ENCODE measurements at places on chromosomes 7 and 10.
A peak's percentile ranks its signal among the peaks of the same experiment; 100 is the strongest.

DNA sequence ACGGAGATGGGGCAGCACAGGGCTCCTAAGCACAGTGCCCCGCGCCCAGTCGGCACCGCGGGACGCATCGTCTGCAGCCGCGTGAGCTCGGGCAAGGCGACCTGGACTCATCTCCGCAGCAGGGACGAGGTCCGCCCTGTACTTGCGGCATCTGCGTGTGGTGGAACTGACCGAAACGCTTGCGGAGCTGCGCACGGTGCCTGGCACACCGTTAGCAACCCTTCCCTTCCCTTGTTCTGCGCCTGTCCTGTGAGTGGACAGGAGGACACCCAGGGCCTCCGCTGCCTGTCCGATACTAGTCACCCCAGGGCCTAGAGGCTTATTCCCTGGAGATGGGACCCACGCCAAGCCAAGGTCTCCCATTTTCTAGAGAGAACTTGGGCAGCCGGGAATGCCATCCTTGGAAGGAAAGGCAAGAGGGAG lies 98.5 kb downstream of the WDR11 start:
- DNase-seq = no peak

GRCh38 chr10:8499312-8499711 lies 444.8 kb downstream of the GATA3 start:
- no peak for DNase-seq

DNA sequence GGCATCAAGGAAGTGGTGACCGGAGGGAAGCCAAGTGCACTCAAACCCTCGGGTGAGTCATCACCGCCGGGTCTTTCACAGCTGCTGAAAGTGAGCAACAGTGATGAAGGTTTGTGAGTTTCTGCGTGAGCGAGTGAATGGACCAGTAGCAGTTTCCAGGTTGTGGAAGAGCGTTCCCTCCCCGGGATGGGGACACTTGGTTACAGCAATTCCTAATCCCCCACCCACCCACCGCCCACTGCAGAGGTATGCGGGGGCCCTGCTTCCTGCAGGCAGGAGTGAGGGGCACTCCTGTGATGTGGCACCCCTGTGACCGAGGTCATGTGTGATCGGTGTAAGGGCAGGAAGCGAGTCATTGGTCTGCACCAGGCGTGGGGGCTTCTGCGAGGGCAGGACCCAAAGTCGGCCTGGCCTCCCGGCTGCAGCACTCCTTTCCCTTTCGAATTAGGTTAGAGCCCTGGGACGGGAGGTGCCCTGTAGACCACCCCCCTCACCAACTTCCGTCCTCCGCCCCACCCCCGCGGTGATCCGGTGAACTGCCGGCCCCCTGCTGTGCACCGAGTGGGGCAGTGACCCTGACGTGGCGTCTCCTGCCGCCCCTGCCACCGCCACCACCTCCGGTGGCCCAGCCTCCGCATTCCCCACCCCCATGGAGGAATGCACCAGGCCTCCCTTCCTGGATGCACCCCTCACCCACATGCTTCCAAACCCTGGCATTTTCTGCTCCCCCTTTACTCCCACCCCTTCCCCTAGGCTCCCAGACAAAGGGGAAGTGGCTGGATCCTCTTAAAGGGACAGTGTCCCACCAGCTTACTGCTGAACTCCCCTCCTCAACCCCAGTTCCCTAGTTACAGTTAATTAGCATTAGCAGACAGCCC lies 10.9 kb downstream of the LIMK1 start:
- peak; percentile 74 for DNase-seq

- no peak for DNase-seq
Observed at GRCh38 chr7:11713352-11713751, 118.6 kb downstream of the THSD7A start.

DNA sequence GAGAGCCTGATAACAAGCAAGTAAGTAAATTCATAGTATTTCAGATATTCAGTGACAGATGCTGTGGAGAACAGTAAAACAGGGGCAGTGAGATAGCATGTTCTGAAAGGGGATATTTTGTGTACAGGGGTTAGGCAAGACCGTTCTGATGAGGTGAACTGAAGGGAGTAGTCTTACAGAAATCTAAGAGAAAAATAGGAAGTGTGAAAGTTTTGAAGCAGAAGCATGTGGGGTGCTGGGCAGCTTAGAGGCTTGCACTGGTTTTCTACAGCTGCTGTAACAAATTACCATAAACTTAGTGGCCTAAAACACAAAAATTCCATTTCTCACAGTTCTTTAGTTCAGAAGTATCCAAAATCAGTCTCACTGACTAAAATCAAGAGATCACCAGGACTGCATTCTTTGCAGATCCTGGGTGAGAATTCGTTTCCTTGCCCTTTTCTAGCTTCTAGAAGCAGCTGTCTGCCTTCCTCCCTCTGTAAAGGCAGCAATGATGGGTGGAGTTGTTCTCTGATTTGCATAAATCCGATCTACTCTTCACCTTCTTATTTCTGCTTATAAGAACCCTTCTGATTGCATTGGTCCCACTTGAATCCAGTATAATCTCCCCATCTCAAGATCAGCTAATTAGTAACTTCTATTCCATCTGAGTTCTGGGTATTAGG lies 7.5 kb upstream of the KLF14 start:
- DNase-seq = no peak

DNA sequence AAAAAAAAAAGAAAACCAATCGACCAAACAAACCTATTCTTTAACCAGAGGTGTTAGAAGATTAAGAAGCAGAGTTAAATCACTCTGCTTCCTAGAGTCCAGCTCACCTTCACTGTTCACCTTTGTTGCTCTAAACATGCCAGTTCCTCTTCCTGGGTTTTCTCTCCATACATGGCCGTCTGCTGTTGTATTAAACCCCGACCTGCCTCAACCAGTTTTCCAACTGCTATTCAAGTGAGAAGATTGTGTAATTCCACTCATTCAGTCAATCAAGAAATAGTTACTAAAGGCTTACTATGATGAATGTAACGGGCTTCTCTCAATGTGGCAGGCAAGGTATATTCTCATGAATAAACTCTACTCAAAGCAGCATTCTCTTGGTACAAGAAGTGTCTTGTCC lies 8.8 kb downstream of the AASS start:
- no peak for DNase-seq

DNA sequence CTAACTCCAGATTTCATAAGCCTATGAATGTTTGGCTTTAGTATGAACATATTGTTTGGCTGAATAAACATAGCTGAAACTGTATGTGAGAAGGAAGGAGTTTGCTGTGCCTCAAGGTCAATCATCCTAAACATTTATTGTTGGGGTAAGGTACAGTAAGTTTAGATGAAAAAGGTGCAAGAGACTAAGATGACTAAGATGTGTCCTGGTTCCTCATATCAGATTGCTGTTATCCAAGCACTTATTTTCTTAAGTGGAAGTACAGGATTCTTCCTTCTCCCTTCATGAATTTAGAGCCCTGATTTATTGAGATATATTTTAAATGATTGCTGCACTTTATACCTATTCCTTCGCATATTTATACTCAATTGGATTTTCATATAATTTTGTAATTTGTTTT lies 12.2 kb downstream of the MDFIC start:
- no peak for DNase-seq

DNA sequence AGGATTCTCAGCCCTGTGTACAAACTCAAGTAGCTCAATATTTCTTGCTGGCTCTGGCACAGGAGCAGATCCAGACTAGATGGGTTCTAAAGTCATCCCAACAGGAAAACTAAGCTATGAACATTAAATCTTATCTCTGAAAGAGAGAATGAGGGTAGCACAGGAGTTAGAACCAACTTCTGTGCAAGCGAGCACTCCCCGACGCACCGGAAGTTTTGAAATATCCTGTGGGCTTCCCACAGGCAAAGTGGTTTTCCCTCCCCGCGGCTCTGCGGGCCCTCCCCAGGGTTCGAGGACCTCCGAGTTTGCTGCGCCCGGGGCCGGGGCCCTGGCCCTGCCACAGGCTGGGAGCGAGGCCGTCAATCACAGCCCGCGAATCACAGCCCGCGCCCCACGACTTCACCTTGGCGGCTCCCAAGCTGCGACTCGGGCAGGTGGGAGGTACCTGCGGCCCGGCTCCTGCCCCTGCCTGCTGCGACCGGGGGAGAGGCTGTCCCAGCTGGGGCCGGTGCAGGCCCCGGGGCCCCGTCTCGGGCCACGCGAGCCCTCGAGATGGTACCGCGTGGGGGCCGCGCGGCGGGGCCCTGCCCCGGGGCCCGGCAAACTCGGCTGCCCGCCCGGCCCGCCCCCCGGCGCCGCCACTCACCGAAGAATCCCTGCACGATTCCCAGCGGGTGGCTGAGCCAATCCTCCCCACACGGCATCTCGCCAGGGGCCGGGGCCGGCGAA lies 598 bp downstream of the MCMBP start:
- DNase-seq = no peak

- no peak for DNase-seq
Observed at GRCh38 chr7:140479739-140480084, 407 bp upstream of the MKRN1 start.

- DNase-seq = no peak
Observed at GRCh38 chr10:84523526-84523925, 195.1 kb downstream of the CCSER2 start.

- DNase-seq = no peak
Observed at GRCh38 chr7:137961200-137962177, 40.4 kb downstream of the CREB3L2 start.

GRCh38 chr10:102452672-102453340 lies 1.5 kb upstream of the C10orf95 start:
- no peak for DNase-seq

DNA sequence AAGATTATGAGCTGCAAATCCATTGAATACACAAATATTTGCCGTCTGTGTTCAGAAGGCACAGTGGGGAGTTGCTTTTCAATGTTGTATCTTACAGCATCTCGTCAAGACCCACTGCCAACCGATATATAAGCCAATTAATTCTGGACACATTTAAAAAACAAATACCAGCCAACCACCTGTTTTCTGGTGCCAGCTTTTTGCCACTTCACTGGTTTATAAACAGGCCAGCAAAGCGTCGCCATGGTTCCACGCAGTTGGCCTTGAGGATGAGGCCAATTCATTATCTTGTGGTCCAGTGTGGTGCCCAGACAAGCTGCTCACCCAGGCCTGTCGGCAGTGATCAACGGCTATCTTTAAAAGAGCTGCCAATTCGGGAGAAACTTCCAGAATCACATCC lies 321.0 kb downstream of the TCERG1L start:
- DNase-seq = no peak

DNA sequence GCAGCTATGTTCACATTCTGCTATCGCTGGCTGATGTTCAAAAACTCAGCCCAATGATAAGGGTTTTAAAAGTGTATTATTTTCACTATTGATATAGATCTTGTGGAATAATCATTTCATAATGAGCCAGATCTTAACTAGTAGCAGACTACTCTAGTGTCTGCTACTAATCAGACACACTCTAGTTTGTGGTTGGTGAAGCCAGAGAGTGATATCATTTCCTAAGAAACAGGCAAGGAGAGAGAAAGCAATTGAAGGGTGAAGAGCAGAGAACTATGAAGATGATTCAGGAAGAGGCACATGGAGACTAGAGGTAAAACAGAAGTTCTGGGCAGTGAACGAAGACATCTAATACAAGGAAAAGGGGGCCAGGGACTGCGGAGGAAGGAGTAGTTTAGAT lies 58.2 kb upstream of the BET1 start:
- DNase-seq = peak; percentile 58

- DNase-seq = no peak
Observed at GRCh38 chr7:134419875-134420274, 39.0 kb downstream of the AKR1B1 start.

DNA sequence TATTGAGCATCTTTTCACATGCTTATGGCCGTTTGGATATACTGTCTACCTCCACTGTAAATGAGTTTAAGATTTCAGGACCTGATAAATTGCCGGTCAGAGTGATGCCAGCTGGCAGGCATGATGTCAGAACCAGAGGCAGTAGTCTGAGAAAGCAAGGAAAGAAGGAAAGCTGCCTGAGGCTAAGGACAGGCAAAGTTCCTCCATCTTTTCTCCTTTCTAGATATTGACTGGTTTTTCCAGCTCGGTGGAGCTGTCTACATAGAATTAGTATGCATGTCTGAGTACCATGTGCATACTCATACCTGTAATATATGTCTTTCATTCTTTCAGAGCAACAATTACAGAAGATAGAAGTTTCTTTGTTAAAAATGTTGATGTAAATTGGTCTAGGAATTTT lies 52.3 kb downstream of the CDCA7L start:
- DNase-seq = no peak

GRCh38 chr7:127589896-127590295 lies 1.7 kb downstream of the ARF5 start:
- no peak for DNase-seq

DNA sequence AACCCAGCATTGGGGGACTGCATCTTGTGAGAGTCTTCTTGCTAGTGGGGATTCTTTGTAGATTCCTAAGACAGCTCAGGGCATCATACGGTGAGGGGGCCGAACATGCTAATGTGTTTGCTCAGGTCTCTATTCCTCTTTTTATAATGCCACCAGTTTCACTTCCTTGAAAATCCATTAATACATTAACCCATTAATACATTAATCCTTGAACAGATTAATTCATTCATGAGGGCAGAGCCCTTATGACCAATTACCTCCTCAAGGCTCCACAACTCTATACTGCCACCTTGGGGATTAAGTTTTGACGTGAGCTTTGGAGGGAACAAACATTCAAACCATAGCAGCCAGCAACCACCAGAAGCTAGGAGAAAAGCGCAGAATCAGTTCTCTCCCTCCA lies 67.2 kb upstream of the POT1 start:
- no peak for DNase-seq

- no peak for DNase-seq
Observed at GRCh38 chr10:125781374-125781773, 5.8 kb upstream of the MMP21 start.

- DNase-seq = peak; percentile 35
Observed at GRCh38 chr7:50679218-50680007, 103.3 kb downstream of the GRB10 start.

GRCh38 chr10:103103989-103104388 lies 89.1 kb downstream of the NT5C2 start:
- no peak for DNase-seq

GRCh38 chr7:156898938-156899337 lies 6.0 kb upstream of the LMBR1 start:
- DNase-seq = no peak

Measured in fibroblast of skin of left quadriceps (primary cell).